IPS-NIHi11 (cell line): ENCODE measurements at places on chromosomes 2 and 18.

DNA sequence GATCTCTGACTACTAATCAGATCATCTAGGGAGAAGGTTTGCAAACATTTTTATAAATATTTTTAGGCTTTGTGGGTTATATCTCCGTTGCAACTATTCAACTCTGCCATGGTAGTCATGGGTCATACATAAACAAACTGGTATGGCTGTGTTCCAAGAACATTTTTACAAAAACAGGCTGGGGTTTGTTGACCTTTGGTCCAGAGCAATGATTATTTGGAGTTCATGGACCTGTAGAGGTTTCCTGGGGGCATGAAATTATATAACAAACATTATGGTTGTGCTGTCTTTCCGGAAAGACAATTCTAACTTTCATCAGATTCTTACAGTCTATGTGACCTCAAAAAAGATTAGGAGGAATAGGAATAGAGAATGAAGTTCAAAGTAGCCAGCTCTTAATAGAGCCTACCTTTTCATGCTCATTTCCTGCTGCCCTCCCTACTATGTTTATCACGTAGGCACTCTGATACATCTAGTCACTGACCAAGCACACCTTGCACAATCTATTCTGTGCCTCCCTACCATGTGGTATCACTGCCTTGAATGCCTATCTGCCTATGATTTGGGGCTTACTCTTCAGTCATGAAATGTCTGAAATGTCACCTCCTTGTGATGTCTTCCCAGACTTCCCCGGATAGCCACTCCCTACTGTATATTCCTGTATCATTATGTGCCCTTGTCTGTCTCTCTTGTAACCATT lies 102.4 kb upstream of the SCN1A start:
- DNase-seq: no peak

GRCh38 chr2:904246-905024 lies 46.2 kb upstream of the SNTG2 start:
- DNase-seq: peak; percentile 55

GRCh38 chr18:28365411-28365831 lies 188.5 kb upstream of the CDH2 start:
- DNase-seq: no peak

GRCh38 chr2:110759411-110759810 lies 27.0 kb downstream of the ACOXL start:
- no peak for DNase-seq

DNA sequence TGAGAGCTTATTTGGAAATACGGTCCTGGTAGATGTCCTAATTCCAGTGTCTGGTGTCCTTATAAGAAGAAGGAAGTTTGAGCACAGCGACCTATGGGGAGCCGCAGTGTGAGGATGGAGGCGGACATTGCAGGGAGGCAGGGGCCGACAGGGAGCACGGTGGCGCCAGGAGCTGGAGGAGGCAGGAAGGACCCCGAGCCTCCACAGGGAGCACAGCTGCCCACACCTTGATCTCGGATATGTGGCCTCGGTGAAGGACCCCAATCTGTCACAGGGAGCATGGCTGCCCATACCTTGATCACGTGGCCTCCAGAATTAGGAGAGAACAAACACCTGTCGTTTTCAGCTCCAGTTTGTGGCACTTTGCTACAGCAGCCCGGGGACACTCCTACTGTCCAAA lies 461.6 kb upstream of the SALL3 start:
- DNase-seq: no peak

DNA sequence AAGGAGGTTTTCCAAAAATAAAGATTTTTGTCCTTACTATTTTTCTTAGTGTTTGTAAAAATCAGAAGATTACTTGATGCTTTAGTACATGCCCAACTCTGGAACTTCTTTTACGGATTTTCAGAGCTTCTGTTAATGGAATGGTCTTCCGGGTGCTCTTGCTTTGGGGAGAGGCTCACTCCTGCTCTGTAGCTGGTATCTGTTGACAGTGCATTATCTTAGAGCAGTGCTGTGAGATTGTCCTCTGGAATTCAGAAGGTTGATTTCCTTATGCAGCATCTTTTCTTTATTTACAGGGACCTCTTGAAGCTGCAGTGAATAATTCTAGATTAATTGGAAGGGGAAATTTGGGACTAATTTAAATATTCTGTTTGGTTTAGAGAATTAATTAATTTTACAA lies 4.6 kb downstream of the MAPRE2 start:
- DNase-seq: no peak

DNA sequence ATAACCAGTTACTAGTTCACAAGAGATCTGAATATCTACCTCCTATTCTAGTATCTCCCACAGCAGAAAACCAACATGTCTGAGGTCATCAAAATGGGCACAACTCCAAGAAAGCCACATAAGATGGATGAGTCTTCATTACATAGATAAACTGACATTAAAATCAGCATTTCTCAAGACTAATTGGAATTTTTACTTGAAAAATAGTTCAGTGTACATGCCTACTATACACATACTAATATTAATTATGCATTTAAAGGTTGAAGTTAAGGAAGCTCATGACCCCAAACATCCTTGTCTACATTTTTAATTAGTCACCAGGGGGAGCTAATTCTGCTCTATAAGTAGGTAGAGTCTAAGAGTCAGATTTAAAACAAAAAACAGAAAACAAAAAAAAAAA lies 41.9 kb downstream of the ZNF521 start:
- DNase-seq: no peak

DNA sequence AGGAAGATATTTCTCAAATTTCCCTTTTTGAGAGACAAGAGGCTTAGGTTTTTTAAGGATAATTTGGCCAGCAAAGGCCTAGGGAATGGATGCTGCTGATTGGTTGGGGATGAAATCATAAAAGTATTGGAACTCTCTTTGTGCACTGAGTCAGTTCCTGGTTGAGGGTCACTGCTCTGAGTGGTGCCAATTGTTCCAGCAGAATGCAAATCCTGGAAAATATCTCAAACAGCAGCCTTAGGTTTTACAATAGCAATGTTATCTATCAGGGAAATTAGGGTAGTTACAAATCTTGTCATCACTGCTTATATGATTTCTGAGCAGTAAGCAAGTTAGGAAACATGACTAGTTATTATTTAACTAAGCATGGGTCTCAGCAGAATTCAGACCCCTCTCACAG lies 96.2 kb downstream of the RAD51AP2 start:
- DNase-seq: no peak

DNA sequence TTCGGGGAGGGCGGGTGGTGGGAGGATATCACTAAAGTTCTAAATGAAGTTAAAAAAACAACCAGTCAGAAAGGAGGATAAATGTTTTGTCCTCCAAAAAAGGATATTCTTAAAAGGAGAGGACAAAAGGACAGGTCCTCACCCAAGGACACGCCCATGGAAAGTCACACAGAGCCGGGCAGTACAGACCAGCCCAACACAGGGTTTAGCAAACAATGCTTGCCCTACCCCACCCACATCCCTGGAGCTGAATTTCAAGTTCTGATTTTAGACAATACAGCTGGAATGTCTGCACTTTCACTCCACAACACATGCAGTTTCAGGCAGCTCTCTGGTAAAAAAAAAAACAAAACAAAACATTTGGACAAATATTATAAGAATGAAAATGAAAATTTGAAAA lies 67.9 kb downstream of the SLC9A4 start:
- peak; percentile 27 for DNase-seq

DNA sequence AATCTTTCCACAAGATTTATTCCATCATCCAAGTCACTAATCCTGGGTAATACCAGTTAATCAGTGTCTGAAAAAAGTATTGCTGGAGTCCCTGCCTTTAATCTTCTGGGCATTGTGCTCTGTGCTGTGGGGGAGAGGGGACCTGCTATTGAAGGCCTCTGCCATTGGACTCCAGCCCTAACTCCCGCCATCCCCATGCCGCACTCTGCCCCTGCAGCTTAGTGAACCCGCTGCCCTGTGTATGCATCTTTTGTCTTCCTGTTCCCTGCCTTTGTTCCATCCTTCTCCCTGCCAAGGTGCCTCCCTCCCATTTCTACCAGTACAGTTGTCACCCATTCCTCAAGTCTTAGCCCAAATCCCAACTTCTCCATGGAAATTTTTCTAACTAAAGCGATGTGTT lies 113.8 kb upstream of the EPAS1 start:
- no peak for DNase-seq

DNA sequence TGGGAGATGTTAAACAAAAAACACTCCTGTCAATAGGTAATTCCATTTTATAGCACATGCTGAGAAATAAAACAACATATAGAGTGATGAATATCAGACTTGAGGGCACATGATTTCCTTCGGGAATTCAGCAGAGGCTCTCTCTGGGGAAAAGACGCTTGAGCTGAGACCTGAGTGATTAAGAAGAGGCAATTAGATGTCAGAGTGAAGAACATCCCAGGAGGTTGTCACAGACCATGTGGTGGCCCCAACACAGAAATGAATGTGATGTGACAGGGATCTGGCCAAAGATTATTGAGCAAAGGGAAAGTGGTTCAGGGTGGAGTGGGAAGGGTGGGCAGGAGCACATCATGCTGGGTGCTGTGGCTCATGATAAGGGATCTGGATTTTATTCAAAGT lies 254.7 kb downstream of the RAD51AP2 start:
- DNase-seq: no peak

- DNase-seq: no peak
Measured at GRCh38 chr18:6203791-6204190, 210.9 kb downstream of the L3MBTL4 start.

- DNase-seq: no peak
Measured at GRCh38 chr18:59561612-59562011, 135.6 kb downstream of the CCBE1 start.

DNA sequence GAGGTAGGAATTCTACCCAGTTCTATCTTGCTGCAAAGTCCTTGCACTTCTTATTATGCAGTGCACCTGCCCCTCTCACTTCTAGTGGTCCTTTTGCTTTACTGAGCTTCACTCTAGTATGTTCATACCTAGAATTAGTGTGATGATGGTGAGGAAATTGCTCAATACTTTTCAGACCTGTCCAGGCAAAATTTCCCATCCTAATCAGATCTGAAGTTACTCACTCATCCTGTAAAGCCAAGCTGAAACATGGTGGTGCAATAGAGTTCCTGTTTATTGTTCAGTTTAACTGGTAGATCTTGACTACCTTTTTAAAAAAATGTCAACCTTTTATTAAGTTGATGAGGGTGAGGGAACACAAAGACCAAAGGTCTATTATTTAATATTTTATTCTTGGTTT lies 12.6 kb upstream of the FIGN start:
- DNase-seq: no peak

DNA sequence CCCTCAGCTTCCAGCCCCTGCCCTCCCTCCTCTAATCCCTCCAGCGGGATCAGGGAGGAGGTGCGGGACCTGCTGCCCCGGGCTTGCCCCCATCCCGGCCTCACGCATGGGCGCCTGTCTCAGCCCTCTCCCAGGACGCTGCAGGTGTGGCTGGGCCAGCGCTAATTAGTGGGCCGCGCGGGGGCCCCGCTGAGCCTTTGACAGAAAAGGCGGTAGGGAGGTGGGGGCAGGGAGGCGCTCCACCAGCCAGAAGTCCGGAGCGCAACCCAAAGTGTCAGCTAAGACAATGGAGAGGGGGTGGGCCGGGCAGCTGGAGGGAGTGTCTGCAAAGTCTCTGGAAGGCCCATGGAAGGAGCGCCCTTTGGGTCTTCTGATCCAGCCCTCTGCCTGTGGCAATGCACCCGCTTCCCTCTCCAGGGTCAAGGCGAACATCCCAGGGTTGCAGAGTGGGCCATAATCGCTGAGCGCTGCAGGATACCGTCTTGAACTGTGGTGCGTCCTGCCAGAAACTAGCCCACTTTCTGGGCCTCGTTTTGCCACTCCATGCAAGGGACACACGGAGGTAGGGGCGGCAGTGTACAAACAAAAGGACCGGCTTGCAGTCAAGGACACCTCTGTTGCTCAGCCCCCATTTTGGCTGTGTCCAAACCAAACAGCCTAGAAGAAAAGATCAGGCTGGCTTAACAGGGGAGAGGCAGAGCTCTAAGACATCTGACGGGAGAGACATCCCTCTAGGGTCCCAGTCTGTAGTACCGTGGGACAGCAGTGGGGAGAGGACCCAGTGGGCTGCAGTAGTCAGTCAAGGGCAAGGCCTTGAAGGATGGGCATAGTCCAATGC lies 3.5 kb downstream of the ATP6V1B1 start:
- peak; percentile 71 for DNase-seq

DNA sequence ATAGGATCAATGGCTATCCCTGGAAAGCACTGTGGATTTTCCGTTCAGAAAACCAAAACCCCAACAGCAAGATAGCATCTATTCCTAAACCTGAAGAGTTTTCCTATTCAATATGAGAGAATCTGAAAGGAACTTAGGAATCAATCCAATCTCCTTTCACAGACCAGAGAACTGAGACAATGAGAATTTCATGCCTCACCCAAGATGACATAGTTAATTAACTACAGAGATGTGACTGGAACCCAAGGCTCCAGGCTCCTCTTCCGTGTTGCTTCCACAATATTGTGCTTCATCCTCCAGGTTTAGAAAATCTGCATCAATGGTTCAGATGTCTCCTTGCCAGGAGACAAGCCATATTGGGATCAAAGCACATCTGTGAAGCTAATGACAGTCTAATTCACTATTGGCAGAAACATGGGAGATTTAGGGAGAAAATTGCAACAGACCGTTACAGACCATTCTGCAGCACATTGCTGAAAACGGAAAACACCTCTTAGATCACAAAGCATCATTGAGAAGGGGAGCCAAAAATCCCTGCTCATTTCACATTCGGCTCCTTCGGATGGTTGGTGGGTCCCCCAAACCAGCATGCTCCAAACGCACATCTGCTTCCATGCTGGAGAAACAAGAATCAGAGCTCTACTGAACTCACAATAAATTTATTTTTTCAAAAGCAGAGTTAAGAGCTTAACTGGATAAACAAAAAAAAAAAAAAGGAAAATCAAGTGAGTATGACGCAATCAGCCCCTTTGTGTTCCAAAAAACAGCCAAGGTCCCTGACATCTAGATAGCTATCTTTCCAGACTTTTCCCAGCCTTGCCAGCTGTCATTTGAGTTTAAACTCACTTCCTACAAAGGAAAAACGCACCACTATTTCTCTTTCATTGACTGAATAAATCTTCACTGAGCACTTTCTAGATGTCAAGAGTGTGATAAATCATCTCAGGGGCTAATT lies 290.3 kb downstream of the C1D start:
- no peak for DNase-seq

GRCh38 chr2:119508756-119509155 lies 15.5 kb downstream of the SCTR start:
- no peak for DNase-seq

DNA sequence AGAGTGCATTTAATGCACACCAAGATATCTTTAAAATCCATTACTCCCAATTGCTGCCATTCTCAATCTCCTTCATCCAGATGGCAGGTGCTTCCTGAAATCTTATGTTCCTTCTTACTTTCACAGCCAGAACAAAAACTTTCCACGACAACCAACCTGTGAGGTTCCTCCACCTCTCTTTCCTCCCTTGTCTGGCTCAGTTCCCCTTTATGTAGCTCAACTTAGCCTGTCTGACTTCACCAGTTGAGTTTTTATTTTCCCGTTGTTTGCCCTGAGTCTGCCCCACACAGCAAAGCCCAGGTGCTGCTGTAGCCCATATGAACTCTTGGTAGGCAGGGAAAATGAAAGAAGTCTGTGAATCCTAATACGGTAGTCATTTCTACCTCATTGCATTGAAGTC lies 112.5 kb downstream of the MREG start:
- DNase-seq: no peak
